ENCODE measurements at places on chromosomes 4 and X.
A peak's percentile ranks its signal among the peaks of the same experiment; 100 is the strongest.

- no peak for DNase-seq
Observed at GRCh38 chrX:24498975-24499374, 33.9 kb downstream of the PDK3 start.

DNA sequence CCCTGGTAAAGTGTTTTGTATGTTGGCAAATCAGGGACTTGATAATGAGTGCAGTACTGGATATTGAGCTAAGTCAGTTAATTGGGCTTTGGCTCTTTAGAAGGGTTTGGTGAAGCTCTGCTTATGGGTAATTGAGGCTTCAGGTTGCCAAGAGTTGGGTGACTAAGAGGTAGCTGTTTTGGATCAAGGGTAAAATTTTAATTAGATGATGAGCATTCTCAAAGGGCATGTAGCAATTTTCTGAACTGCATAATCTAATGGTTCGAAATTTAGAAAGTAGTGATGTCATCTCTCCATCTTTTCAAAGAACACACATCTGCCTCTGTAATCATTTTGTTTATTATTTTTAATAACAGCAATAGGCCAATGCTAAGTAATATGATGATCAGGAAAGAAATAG is 5.5 kb upstream of the TRIM2 start:
- no peak for DNase-seq

DNA sequence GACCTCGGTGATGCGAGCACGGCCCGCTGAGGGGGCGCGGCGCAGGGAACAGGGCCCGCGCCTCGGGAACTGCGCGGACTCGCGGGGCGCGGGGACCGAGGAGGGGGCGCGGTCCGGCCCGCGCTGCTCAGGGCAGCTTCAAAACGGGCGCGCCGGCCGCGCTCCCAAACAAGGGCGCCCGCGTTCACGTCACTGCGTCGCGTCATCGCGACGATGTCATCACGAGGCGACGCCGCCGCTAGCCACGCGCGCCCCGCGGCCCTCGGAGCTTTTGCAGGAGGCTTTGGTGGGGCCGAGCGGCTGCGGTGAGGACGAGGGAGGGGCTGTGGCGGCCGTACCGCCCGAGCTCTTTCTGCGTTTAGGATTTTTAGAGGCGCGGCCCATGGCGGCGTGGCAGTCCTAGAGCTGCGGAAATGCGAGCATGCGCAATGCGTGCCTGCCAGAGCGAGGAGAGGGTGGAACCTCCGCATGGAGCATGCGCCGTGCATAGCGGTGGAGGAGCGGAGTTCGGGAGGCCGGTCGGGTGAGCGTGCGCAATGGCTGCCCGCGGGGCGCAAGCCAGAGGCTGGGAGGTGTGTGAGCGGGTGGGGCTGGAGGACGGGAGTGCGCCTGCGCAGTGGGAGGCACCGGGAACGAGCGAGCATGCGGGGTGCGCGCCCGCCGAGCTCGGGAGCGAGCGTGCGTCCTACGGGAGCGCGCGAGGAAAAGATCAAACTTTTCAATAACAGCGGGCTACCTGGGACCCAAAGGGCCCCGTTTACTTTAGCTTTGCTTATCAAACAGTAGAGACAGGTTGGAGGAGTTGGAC is at the start of gene PPP2R3B:
TSS of gene PPP2R3B (minus strand) at position 140 of the 808 bp plus-strand sequence. CDS start 216 bp downstream, outside the sequence.
- DNase-seq: peak; percentile 99

DNA sequence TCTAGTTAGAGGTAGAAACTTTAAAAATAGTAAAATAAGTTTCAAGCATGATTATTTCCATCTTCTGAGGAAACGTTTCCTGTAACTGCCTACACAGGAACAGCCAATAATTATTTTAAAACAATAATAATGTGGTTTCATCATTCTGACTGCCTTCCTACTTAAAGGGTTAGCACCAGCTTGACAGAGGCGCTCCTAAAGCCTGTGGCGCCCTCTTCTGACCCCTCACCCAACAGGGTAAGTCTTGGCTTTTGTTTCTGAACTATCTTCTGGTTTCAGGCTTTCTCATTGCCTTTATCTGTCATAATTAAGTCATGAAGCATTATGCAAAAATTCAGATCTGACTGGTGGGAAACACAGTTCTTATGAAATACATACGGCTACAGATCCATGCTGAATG is 96.7 kb downstream of the ITM2A start:
- DNase-seq: peak; percentile 62

- no peak for DNase-seq
Observed at GRCh38 chrX:13212191-13212651, 107.6 kb downstream of the ATXN3L start.

GRCh38 chr4:118974758-118975157 is 86.1 kb downstream of the SYNPO2 start:
- DNase-seq: no peak

- no peak for DNase-seq
Observed at GRCh38 chrX:44042751-44043150, 69.6 kb upstream of the NDP start.

DNA sequence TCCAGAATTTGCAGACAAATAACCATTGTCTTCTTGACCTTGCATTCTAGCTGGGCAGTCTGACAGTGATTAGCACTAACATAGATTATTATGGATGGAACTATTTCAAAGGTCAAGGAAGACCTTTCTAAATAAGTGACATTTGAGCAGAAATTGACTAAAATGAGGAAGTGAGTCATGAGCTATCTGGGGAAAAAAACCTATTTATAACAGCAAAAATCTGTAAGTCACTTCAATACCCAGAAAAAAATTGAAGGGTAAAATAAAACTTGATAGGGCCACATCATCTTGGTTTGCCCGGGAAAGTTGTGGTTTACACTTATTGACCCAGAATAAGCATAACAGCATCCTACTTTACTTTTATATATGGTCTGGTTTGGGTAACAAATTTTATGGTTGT is 414.6 kb upstream of the HS3ST1 start:
- no peak for DNase-seq

- DNase-seq: no peak
Observed at GRCh38 chrX:14718403-14718802, 154.5 kb downstream of the FANCB start.

DNA sequence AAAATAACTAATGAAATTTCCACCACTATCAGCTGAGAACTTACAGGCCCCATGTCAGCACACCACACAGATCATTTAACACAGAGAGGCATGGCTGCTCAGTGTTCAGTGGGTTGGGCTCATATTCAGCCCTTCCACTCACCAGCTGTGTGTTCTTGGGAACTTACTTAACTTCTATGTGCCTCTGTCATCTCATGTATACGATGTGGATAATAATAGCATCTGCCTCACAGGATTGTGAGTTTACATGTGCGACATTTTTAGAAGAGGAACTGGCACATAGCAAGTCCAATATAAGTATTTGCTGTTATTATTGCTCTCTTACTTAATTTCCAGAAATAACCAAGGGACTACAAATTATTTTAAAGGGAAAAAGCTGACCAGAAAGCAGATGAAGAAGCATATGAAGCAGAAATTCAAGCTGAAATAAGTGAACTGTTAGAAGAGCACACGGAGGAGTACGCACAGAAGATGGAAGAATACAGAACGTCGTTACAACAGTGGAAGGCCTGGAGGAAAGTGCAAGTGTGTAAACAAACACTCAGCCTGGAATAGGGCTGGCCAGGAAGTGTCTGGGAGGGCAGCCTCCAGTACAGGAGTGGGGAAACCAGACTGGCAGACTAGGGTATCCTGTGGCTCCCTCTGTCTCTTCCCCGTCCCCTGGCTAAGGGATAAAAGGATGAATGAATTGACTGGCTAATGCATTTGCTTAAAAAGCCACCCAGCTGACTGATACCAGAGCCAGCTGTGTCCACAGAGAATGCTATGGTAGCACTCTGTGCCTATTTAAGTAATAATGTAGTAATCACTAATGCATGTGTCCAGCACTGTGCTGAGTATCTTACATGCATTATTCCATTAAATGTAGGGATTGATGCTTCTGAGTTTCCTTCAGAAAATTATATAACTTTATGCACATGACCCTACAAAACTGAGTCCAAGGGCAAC is 67.1 kb downstream of the CC2D2A start:
- DNase-seq: no peak

GRCh38 chr4:165630671-165631070 is 242.4 kb upstream of the TLL1 start:
- no peak for DNase-seq

DNA sequence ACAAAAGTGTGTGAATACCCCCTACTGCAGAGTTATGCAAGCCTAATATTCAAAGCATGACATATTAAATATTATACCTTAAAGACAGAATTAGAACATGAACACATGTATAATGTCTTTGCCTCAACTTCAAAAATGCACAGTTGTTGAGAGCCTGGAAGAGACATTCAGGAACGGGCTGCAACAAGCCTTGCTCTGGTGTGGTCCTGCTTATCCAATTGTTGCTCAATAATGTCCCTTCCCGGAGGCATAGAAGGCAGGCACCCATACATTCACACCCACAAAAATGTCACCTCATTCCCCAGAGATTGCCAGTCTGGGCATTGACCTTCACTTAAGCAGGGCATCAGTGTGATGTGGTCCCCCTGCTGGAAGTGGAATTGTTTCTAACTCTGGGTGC is 238.8 kb downstream of the CBR4 start:
- DNase-seq: no peak

GRCh38 chrX:150256297-150256650 is 106.8 kb upstream of the MAMLD1 start:
- no peak for DNase-seq

- no peak for DNase-seq
Observed at GRCh38 chr4:86976801-86977485, 42.1 kb downstream of the AFF1 start.

DNA sequence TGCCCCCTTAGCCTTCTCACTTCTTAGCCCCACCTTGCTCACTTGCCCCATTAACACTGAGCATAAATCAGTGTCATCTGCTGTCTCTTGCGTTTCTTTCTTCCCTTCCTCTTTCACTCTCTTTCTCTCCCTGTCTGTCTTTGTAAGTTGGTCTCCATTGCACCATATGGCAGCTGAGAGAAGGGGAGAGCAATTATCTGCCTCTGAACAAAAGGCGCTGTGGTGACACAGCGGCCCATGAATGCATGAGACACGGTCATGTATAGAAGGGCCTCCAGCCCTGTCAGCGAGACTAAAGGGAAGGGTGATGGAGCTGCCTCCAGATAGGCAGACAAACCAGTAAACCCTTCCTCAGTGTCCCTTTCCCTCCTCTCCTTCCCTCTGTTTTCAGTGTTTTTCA is 88.8 kb upstream of the PCDH18 start:
- no peak for DNase-seq

GRCh38 chr4:78772526-78773091 is 3.5 kb upstream of the BMP2K start:
- DNase-seq: no peak

DNA sequence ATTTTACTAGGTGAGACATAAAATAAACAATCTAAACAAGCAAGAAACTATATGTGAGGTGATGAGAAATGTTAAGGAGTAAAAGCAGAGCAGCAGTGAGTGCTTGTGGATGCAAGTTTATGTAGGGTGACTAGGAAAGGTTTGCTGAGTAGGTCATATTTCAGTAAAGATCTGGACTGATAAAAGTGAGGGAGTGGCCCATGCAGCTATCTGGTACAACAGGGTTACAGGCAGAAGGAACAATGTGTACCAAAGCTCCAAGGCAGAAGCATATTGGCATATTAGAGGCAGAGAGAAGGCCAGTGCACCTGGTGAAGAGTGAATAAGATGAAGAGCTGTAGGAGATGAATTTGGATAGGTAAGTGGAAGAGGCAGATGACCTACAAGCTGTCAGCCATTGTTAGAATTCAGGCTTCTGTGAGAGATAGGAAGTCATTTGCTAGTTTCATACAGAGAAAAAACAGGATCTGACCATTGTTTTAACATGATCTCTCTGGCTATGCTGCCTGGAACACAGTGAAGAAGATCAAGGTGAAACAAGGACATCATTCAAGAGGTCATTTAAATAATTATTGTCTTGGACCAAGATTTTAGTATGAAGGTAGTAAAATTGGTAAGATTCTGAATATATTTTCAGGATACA is 274.6 kb downstream of the ANKRD50 start:
- no peak for DNase-seq

GRCh38 chr4:158203436-158203835 is 6.8 kb upstream of the TMEM144 start:
- no peak for DNase-seq

DNA sequence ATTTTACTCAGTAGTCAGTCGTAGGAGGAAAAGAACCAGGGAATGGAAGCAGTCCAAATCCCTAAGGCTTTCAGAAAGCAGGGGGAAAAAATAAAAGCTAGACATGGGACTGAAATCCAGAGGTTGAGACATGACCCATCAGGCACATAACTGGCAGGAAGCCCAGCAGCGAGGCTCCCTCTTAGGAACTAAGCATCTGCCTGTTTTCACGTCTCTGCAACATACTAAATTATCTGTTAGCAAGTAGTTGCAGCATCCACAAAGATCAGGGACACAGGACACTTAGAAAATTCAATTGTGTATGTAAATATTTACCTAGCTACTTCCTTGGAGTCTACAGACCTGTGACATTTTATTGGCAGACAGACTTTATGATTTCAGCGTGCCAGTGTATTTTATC is 118.0 kb upstream of the EDNRA start:
- no peak for DNase-seq

DNA sequence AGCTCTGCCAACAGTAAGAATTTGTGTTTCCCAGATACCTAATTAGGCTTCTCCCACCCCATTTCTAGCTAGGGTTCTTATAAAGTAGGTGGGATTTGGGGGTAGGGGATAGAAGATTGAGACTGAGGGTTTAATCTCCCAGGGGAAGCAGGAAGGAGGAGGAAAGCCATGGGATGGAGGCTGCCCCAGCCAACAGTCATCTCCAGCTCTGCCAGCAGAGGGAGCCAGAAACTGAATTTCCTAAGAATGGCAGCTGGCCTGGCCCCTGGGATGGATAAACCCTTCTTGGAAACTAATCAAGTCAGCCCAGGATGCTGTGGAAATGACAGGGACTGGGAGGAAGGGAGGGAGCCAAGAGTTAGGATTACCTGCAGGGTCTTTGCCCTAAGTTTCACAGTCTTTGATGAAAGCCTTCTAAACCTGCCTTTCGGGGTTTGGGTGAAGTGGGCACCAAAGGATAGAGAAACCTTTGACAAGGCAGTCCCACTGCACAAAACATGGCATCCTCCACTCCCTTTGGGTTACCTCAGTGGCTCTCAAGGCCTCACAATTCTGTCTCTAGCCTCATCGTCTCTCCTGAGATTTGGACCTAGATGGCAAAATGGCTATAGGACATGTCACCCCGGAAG is 6.7 kb upstream of the ERCC6L start:
- peak; percentile 26 for DNase-seq

GRCh38 chr4:19047279-19047880 is 1025.8 kb upstream of the LCORL start:
- DNase-seq: no peak

GRCh38 chr4:153523164-153523796 is 57.1 kb downstream of the TMEM131L start:
- no peak for DNase-seq

Measured in activated T-helper 9 cell treated with anti-CD3 and anti-CD28 coated beads, Interleukin-2, amount 50 U/mL, for 16 hours (primary cell).